Right renal pelvis (tissue), 4 donors: ENCODE measurements at places on chromosomes 5 and 9.

DNA sequence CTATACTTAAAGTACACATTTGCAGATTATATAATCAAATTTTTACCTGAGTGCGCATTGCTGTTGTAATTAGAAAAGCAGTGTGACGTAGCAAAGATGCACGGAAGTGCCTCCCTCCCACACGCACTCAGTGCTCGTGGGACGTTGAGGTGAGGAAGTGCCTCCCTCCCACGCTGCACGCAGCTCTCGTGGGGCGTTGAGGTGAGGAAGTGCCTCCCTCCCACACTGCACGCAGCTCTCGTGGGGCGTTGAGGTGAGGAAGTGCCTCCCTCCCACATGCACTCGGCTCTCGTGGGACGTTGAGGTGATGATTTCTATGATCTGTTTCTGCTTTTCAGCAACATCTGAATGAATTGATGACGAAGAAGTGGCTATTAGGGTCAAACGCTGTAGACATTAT, 21.0 kb downstream of the EXOC3 start:
- no peak for DNase-seq

GRCh38 chr5:129001841-129002526, 36.7 kb downstream of the SLC27A6 start:
- DNase-seq, result peak; percentile 7

DNA sequence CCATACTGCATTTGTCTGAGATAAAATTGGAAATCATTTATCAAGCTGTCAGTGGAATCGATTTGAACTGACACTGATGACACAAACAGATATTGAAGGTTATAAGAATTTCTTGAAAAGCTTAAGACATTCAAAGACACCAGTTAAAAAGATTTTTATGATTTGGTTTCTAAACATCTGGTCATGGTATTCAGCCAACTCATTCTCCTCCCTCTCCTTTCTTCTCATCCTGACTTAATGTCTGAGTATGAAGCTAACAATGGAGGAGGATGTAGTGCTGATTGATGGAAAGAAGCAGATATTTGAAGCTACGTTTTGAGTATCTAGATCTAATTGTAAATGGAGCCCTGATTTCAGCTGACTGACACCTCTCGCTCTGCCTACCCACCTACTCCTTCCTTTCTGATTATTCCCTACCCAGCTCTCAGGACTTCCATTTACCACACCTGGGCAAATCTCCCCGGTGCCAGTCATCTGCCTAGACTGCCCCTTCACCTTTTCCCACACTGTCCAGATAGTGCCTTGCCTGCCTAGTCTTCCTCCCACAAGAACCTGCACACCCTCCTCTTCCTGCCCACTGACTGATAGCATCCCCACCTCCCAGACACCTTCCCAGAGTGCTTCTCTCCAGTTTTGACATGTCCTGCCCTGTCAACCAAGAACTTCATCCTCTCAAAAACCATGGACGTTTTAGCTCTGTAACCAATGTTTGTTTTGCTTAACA, 20.7 kb upstream of the LIFR start:
- DNase-seq, result no peak

GRCh38 chr5:50963971-50964745, 297.7 kb downstream of the PARP8 start:
- DNase-seq, result no peak

- DNase-seq, result no peak
These were observed 51.2 kb upstream of the ARRDC3 start for GRCh38 chr5:91434348-91434747.

- DNase-seq, result no peak
These were observed 12.4 kb downstream of the PCDH12 start for GRCh38 chr5:141945511-141946051.

DNA sequence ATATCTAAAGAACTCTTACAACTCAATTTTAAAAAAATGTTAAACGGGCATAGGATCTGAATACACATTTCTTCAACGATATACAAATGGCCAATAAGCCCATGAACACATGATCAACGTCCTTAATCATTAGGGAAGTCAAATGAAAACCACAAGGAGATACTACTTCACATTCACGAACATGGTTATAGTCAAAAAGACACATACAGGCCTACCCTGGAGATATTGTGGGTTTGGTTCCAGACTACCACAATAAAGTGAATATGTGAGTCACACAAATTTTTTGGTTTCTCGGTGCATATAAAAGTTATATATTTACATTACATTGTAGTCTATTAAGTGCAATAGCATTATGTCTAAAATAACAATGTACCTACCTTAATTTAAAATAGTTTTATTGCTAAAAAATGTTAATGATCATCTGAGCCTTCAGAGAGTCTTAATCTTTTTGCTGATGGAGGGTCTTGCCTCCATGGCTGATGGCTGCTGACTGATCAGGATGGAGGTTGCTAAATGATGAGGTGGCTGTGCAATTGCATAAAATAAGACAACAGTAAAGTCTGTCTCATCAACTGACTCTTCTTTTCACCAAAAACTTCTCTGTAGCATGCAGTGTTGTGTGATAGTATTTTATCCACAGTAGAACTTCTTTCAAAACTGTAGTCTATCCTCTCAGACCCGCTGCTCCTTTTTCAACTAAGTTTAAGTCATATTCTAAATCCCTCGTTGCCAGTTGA, 15.1 kb downstream of the AK3 start:
- no peak for DNase-seq

DNA sequence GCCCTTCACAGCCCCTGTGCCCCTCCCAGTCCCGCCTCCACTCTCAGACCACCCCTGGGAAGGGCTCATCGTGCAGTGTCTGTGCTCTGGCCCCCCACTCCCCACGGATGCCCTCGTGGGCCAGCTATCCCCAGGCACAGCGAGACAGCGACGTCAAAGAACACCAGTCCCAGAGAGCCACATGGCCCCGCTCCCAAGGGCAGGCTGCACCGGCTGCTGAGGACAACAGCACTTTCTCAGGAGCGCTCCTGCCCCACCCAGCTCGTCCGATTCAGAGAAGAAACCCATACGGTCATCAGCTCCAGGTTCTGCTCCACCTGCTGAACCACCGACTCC, 4.8 kb upstream of the SNAPC4 start:
- no peak for DNase-seq

DNA sequence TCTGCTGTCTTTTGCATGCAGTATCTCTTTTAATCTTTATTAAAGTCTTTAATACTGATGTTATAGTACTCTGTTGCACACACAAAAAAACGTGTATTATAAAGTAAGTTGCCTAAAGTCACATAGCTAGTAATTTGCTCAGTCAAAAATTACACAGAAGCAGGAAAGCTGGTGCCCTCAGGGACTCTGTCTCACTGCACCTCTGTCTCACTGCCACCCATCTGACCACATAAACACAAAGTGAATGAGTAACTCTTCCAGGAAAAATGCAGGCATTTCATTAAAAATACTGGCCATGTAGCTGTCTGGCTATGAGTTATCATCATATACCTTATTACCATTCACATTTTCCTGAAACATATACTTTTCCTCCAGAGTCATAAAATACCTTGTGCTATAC, 591.7 kb downstream of the CSNK1G3 start:
- no peak for DNase-seq

DNA sequence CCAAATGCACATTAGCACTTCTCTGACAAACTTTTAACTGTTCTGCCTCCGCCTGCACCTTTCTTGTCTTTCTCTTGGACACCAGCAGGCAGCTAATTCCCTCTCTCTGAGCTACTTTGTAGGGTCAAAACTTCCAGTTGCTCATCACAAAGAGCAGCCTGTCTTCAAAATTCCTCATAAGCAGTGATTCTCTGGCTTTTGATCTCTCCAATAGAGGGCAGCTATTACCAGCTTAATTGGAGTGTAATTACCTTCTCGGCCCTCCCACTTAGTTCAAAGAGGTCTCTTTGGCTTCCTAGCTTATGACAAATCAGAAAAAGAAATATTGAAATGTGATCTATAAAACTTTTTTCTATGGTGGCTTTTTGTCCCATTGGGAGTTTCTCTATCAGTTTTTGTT, 43.6 kb upstream of the RAD23B start:
- DNase-seq, result no peak

DNA sequence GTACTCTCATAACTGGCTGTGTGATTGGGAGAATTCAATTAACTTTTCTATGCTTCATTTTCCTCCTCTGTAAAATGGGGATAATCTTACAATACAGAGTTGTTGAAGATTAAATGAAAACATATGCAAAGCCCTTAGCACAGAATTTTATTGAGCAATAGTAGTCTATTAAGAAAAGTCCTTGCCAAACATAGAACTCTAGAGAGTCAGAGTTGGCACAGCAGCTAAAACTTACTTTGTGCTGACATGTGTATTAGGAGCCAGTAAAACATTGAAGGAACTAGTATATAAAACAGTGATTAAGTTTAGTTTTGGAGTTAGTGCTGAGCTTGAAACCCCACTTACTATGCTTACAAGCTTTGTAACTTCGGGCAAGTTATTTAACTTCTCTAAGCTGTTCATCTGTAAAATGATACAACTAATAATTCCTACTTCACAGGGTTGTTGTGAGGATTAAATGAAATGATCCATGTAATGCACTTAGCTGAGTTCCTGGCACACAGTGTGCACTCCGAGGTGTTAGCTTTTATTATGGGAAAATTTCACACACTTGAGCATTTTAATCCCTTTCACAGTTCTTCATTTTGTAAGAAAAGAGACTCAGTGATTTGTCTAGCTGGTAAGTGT, 20.0 kb upstream of the GRIN3A start:
- DNase-seq, result no peak

- no peak for DNase-seq
These were observed 202.7 kb downstream of the SEMA6A start for GRCh38 chr5:116371935-116372334.

GRCh38 chr5:158877124-158877581, 222.6 kb downstream of the EBF1 start:
- no peak for DNase-seq

GRCh38 chr5:123754908-123755307, 242.9 kb downstream of the CSNK1G3 start:
- DNase-seq, result no peak

DNA sequence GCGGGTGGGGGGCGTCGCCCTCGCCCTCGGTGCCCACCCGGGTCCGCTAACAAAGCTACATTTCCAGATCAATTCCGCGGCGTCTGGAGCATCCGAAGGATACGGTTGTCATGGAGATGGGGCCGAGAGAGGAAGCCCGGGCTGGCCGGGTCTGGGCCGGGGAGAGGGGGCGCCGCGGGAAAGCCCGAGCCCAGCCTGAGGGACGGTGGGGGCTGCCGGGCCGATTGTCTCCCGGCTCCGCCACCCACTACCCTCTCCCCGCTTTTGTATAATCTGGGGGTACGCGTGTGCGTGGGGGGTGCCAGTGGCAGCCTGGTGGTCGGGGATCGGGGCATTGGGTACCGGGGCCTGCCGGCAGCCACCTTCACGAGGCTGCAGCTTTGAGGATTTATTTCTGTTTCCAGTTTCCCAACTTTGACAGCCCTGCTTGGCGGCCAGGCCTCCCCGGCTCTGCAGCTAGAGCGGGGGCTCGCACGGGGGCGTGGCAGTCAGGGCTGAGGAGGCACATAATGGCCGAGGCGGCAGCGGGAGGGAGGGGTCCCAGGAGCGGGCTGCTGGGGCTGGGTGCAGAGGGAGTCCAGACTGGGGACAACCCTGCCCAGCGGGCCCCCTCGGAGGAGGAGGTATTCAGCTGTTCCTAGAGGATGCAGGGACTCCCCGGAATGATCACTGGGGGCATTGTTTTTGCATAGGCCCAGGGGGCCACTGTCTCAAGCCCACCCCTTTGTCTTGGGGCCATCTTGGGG, 626 bp downstream of the PSD2 start:
- DNase-seq, result no peak

DNA sequence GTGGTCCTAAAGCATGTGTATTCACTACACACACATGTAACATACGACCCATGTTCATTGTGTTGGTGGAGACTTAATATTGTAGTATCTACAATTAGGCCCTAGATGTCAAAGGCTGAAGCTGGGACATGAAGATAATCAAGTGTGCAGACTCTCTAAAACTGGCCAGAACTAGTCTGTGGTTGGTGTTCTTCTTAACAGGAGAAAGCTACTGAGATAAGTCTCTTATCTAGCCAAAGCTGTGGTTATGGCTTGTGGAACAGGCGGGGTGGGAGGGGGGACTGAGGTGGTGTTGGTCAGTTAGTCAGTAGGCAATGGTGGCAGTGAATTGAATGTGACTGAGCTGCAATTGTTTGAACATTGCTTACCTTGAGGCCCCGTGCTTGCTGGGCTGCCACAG, 112.7 kb upstream of the SLC24A2 start:
- DNase-seq, result no peak

GRCh38 chr5:56490971-56491468, 257.9 kb upstream of the ANKRD55 start:
- DNase-seq, result no peak

DNA sequence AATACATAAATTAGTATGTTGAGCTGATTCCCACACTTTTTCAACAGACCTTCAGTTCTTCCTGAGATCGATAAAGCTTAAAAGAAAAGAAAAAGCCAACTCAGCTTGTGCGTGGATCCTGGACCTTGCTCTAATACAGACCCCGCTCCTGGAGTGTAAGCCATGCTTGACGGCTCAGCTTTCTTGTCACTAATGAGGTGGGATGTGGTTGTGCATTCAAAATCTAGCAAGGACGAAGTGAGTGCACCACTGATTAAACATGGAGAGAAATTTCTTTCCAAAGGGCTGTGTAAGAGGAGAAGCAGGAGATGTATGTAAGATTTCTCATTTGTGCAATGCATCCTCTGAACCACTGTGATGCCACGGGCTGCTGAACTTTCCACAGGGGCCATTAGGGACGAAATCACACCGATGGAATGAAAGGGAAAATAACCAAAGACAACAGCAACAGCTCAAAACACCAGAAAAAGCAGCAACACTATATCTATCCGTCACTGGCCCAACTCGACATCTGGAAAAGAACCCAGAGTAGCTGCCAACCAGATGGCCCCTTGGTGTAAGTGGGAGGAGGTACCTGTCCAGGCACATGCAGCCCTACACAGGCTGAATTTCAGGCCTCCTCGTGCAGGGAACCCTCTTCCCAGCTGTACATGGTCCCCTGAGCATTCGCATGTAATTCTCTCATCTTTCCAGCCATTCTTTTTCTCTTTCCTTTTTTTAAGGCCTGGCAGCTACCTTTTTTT, 178.9 kb downstream of the SREK1 start:
- DNase-seq, result no peak

GRCh38 chr5:6833406-6833805, 120.2 kb downstream of the TENT4A start:
- no peak for DNase-seq

GRCh38 chr9:135110416-135110815, 22.9 kb downstream of the OLFM1 start:
- DNase-seq, result no peak

DNA sequence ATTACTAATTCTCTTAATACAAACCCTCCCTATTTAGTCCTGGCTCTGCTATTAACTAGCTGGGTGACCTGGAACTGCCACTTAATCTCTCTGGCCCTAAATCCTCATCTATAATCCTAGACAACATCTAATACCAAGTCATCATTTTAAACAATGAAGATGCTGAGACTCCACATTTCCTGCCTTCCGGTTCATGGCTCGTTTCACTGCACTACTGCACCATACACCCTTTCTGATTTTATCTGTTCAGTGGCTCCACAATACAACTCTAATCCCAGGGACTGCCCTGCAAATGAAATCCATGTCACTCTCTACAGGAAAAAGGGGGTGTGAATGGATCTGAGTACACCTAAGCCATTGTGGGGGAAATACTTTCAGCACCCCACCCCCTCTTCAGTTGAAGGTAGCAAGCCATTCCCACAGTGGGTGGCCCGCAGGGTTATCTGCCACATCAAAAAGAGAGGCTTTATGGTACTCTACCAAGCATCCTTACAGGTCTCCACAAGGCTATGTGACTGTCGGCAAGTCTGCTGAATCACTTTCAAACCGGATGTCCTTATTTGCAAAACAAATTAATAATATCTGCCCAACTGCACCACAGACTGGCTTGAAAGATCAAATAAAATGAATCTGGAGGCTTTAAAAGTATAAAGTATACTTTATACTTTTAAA, 89.5 kb downstream of the EPB41L4A start:
- no peak for DNase-seq
